ENCODE measurements at places on chromosomes 4 and X.

DNA sequence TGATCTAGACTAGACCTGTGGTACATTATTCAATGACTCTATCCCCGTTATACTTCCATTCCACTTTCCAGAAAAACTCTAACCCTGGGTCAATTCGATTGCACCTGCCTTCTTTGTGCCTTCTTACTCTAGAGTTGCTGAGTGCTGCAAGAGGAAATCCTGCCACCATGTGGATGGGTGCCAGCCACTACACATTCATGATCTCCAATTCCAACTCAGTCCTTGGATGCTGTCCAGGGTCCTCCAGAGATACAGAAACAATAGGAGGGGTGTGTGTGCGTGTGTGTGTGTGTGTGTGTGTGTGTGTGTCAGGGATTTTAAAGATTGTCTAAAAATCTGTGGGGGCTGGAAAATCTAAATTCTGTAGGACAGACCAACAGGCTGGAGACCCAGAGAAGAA lies 42.9 kb upstream of the INTS6L start:
- DNase-seq = peak; percentile 84

GRCh38 chrX:68647156-68647957 lies at the start of gene STARD8:
Gene STARD8, plus strand, starts transcription at chrX:68647666. Its CDS starts 217 bp downstream, at chrX:68647883.
- no peak for DNase-seq

DNA sequence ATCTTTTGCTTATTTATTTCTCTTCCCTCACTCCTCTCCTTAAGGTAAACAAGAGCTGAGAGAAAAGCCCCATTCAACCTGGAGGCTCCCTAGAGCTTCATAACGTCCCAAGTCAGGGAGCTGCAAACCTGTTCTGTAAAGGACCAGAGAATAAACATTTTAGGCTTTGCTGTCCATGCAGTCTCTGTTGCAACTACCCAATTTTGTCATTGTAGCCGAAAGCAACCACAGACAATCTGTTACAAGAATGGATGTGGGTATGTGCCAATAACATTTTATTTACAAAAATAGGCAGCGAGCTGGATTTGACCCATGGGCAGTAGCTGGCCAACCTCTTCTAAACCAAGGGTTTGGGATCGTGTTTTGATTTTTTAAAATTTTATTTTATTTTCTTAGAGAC lies 71.3 kb upstream of the TBL1X start:
- DNase-seq = no peak

GRCh38 chr4:113236916-113237315 lies 187.5 kb downstream of the ANK2 start:
- no peak for DNase-seq

GRCh38 chr4:158371158-158371557 lies 150.5 kb upstream of the RXFP1 start:
- DNase-seq = no peak

GRCh38 chrX:1105671-1106419 lies 106.6 kb downstream of the CRLF2 start:
- DNase-seq = no peak

- no peak for DNase-seq
These were observed 116.5 kb downstream of the CENPC start for GRCh38 chr4:67428819-67429218.

DNA sequence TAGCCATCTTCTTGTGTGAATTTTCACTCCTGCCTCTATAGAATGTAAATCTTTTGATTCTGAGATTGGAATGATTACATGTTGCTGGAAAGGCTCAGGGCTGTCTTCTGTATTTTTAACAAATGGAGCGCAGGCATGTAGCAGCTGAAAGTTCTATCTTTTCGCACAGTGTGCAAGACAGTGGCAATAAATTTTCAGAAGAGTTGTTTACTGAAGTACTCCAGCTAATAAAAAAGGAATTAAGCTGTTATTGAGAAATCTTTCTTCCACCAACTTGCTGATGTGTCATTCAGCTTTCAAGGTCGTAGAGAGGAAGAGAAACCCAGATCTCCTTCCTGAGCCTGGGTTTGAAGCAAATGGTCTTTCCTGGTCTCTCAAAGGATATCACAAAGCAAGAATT lies 122.0 kb upstream of the PUDP start:
- DNase-seq = no peak

DNA sequence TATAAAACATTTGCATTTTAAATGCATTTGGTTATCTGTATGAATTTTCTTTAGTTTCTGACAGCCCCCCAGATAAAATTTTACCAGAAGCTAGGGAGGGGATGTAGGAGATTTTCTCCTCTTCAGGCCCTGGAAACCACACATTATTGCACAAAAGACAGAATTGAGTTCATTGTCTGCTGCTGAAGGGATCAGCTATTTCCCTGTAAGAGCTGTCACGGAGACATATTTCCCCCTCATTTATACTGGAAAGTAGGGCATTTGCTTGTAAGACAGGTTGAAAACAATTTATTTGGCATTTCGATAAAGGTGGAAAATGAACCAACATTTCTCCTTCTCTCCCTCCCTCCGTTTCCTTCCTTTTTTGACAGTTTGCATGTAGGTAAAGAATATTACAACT lies 241.3 kb upstream of the LCORL start:
- DNase-seq = no peak

DNA sequence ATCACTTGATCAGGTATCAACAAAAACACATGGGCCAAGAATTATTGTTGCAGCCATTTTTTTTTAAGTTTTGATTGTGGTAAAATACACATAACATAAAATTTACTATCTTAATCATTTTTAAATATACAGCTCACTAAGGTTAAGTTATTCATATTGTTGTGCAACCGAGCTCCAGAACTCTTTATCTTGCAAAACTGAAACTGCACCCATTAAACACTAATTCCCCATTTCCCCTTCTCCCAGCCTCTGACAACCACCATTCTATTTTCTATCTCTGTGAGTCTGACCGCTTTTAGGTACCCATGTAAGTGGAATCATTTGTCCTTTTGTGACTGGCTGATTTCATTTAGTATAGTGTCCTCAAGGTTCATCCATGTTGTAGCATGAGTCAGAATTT lies 126.2 kb upstream of the NDP start:
- no peak for DNase-seq

DNA sequence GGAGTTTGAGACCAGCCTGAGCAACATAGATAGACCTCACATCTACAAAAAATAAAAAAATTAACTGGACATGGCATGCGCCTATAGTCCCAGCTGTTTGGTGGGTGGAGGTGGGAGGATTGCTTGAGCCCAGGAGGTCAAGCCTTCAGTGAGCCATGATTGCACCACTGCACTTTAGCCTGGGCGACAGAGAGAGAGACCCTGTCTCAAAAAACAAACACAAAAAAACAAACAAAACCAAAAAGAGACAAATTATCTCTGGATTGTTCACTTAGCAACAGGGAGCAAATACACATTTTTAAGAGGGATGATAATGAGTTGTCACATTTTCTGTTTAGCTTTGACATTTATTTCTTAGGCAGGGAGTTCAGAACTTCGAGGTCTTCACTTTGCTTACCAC lies 155.4 kb downstream of the CEP135 start:
- DNase-seq = no peak

DNA sequence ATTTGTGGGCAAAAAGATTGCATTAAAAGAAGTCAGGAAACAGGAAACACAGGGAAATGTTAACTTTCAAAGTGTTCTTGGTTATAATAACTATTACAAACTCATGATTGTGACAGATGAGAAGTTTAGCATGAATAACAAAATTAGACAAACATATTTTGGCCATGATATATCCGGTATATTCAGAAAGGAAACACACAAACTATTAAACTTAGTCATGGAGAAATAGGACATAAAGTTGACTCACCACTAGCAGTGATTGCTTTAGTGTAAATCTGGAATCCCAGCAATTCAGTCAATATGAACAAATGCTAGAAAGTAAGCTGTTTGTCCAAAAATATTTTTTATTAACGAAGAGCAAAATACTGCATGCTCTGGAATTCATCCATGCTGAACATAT lies 1299.9 kb downstream of the C4orf33 start:
- DNase-seq = no peak

DNA sequence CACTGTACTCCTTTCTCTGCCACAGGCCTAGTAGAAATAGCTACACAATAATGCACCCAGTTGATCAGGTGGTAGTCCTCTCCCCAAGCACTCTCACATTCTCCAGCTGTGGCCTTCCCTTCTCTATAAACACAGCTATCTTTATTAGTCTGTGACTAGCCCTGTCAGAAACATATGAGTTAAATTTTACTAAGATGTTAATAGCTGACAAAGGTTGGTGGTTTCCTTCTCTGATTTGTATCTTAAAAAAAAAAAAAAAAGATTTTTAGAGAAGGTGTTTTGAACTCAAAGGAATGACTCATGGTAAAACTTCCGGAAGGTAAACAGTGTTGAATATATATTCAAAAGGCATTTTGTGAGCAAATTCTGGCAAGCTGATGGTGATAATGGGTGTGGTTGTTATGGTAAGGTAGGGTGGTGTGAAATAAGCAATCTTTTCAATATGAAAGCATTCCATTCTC lies 327.4 kb downstream of the PPP3CA start:
- DNase-seq = peak; percentile 67

- DNase-seq = no peak
These were observed 640.6 kb downstream of the PCDH7 start for GRCh38 chr4:31360786-31361185.

- DNase-seq = no peak
These were observed 347.5 kb downstream of the NKX6-1 start for GRCh38 chr4:84151574-84151973.

DNA sequence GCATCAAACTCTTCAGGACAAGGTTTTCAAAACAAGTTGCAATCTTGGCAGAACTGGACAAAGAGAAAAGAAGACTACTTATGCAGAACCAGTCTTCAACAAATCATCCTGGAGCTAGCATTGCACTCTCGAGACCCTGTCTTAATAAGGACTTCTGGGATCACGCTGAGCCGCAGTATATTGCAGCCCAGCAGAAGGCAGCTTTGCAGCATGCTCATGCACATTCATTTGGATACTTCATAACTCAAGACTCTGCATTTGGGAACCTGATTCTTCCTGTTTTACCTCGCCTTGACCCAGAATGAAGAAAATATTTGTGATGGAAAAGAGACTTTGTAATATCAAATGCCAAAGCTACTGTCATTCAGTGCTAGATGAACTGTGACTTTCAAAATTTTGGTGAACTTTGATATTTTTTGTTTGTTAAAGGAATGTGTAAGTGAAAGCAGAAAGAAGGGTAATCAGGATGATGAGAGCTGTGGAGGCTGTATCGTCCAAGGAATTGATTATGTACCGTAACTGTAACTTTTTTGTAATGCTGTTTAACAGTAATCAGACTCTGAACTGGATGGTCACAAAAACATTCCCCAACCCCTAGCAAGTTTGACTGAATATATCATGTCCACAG lies 27.2 kb downstream of the HSPA4L start:
- no peak for DNase-seq

Data from hematopoietic multipotent progenitor cell (in vitro differentiated cells).